ENCODE measurements at places on chromosomes 6 and 20.

DNA sequence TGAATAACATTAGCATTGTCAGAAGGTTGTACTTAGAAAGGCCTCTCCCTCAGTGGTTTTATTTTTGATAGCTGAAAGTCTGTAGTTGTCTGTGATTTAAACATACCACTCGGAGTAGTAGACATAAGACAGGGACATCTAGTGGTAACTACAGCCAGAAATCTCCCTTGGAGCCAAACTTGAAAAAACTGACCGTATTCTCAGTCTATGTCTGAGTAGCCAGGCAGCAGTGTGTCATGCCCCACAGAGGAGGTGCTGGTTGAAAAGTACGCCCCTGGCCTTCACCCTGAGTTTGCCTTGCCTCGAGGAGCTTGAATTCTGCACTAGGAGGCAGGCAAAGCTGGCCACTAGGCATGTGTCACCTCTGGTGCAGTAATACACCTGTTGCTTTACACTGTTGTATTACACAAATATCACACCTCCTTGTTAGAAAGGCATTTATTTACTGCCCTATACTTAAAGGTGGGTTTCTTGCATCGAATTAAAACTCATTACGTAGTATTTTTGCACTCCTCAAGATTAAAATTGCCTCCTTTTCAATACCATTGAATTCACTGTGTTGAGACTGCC, 20.8 kb downstream of the ZBTB2 start:
- DNase-seq, result no peak

DNA sequence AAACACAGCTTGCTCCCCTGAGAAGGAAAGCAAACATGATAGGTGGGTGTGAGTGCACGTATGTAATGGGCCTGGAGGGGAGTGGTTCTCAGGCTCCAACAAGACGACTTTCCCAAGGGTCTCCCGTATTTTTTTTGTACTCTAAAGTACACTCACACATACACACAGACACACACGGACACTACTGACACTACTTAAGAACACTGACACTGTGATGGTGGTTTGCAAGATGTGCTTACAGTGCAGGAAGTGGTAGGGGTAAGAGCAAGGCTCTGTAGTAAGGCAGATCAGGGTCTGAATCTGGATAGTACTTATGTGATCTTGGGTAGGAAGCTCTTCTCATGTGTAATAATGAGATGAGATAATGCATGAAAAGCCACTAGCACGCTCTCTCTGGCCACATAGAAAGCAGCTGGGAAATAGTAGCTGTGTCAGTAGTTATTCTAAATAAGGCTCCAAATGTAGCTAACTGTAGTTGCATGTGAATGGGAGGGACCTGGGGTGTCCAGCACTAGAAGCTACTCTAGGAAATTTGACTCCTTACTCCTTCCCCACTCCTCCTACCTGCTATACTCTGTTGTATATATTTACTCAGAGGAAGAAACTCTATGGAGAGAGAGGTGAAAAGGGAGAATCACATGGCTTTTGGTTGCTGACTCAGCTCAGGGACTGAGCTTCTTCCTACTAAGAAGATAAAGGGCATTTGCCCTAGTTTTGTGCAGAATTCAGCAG, 8.4 kb upstream of the ZBTB24 start:
- peak; percentile 40 for DNase-seq

DNA sequence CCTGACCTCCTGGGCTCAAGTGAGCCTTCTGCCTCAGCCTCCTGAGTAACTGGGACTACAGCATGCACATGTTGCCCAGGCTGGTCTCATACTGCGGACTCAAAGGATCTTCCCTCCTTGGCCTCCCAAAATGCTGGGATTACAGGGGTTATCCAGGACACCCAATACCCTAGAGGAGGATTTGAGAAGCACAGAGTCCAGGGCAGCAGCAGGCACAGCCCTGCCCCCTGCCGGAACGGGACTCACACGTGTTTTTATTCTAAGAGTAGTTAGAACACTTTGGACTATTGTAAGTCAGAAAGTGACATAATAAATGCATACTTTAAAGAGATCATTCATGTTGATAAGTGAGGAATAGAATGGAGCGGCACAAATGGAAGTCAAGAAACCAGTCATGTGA, 80.2 kb downstream of the C6orf118 start:
- no peak for DNase-seq

DNA sequence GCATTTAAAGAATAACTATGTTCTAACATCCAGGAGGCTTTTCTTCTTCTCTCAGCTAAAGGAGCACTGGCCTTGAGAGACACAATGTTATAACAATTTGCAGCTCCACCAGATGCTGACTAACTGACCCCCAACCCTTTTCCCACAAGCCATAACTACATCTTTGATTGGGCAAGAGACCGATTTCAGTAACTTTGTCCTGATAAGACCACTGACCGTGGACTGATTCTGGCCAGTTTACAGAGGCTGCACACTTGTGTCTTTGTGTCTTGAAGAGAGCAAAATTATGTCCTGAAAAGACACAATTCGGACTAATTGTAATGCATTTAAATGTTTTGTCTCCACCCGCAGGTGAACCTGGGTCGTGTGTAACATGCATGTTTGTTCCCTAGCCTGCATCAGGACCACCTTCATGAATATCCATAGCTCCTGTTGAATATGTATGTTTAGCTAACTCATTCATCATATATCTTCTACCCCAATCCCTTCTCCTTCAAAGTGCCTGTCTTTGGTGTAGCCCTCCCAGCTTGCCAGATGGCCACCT, 22.3 kb downstream of the ABRACL start:
- DNase-seq, result no peak

DNA sequence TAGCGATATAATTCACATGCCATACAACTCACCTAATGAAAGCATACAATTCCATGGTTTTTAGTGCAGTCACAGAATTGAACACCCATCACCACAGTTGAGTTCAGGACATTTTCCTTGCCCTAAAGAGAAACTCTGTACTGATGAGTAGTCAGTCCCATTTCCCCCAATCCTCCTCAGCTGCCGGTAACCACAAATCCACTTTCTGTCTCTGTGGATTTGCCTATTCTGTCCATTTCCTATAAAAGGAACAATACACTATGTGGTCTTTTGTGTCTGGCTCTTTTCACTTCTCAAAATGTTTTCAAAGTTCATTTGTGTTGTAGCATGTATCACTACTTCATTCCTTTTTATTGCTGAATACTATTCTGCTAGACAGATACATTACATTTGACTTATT, 67.9 kb upstream of the TGM3 start:
- DNase-seq, result no peak

DNA sequence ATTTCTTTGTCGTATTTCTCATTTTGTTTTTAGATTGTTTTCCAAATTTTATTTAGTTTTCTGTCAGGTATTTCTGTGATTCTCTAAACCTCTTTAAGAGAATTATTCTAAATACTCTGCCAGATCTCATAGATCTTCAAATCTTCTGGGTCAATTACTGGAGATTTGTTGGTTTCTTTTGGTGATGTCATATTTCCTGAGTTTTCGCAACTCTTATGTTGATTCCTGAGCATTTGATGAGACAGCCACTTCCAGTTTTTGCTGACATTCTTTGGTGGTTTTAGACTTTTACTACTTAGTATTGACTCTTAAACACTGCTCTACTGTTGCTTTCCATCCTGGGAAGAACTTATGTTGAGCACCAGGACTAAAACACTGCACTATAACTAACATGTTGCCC, 21.9 kb downstream of the ADGB start:
- DNase-seq, result no peak

DNA sequence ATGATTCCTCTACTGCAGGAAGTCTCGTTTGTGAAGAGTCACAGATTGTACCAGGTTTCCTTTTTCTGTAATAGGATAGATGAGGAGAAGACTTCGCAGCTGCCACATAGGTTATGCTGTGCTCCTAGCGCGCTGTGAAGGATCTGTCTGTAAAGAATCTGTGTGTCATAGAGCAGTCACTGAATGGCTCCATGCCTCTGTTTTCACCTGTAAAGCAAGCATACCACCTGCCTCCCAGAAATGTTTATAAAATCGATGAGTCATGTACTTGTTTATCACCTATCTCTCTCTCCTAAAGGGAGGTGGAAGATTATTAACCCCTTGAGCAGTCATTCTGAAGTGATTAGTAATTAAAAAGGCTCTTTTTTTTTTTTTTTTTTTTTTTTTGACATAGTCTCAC, 86.6 kb downstream of the TFAP2B start:
- no peak for DNase-seq

GRCh38 chr20:18541741-18542140, 25.5 kb upstream of the SMIM26 start:
- no peak for DNase-seq

DNA sequence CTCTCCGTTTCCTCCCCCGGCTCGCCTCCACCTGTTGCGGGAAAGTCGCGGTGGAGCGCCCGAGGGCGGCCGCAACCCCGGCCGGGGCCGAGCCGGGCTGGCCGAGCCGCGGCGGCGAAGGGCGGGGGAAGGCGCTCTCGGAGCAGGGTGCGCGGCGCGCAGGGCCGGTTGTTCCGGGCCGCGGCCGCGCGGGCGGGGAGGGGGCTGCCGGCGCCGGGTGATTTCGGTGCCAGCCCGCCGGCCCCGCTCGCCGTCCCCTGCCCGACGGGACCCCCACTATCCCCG, 235 bp downstream of the MAP7 start:
- DNase-seq, result no peak

DNA sequence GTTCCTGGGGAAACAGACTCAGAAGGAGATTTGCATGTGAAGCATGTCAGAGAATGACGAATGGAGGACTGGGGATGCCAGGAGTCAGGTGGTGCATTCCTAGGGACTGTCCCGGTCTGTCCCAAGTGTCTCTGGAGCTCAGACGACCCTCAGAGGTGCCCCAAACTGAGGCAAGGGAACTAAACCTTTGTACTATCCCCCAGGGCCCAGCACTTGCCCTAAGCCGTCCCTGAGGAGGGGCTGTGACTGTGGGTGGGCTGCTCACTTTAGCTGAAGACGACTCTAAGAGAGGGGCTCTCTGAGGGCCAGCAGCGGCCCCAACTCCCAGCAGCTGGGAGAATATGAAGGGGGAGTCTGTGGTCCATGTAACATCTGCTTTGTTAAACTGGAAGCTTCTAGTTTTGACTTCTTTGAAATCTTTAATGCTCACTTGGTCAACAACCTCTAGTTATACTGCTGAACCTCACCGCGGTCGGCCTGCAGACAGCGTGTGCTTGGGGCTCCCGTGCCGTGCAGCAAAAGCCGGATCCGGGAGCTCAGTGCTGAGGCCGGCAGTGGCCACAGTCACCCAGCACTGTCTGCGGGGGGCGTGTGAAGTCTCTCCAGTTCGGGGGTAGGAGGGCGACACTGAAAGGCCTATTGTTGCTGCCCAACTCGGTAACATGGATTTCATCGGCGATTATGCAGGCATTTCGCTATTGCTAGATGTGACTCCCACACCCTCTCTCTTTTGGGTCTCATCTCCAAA, 34.2 kb downstream of the TUBB2B start:
- no peak for DNase-seq

GRCh38 chr20:25545171-25545570, 40.2 kb downstream of the NINL start:
- DNase-seq, result no peak

GRCh38 chr6:144413418-144413817, 128.3 kb downstream of the UTRN start:
- DNase-seq, result no peak

- no peak for DNase-seq
These were observed 26.9 kb downstream of the RGS17 start for GRCh38 chr6:153104220-153104619.

DNA sequence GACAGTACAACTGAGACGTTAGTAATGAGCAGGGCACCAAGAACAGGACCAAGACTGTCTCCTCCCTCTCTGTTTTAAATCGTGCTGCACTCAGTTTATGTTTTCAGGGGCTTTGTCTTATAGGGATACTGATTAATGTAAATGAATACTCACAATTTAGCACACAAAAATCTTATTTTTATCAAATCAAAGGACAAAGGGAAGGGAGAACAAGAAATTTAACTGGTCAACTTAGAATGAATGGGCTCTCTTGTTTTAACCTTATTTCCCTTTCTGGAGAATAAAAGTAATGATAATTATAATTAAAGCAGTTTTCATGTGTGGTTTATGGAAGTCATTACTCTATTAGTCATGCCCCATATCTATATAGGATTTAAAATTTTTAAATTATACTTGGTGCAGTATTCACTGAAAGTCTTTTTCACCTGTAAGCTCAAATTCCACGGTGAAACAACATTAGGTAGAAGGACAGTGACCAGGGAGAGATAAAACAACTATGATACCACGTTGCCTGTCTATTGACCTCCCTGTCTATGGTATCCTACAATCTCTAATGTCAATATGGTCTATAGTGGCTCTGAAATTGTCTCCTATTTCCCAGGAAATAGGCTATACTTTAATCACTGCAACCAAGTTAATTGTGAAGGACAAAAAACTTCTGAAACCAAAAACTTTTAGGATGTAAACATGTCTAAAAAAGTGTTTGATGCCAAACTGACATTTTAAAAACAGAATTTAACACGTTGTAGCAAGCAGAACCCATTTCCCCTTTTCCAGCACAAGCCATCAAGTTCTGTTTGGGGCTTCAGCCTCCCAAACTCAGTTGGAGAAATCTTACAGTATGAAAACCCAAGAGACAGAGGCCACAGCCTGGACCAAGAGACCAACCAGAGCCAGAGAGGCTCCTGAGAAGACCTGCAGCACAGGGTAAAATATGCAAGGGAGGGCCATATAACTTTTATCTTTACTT, 15.0 kb downstream of the ELOVL5 start:
- no peak for DNase-seq

Measured in CD4-positive, alpha-beta T cell treated with Interleukin-21 for 1 hour (primary cell).